ENCODE measurements at places on chromosomes 11 and 22.
A peak's percentile ranks its signal among the peaks of the same experiment; 100 is the strongest.

- DNase-seq = no peak
Measured at GRCh38 chr11:77217156-77217555, 84.3 kb downstream of the GDPD4 start.

- no peak for DNase-seq
Measured at GRCh38 chr22:50418624-50419023, 56.2 kb downstream of the SBF1 start.

DNA sequence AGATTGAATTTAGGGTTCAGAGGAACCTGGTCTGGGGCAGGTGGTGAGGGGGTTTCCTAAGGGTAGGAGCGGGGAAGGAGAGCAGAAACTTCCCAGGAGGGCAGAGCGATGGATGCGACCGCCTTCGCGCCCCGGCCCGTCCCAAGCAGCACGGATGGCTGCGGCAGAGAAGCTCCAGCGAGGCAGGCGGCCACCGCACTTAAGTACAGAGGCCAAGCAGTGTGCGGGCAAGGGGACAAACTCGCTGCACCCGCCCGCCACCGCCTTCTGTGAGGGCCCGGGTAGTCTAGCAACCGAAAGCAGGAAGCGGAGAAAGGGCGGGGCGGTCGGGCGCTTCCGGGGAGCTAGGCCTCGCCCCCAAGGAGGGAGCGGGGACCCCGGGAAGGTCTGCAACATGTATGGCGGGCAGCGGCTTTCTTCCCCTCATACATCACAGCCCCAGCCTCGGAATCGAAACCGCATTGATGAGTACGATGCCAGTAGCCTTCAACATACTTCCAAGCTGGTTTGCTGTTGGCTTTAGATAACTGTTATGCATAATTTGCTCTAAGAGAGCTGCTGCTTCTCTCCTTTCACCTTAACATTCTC, at the start of gene AGBL2:
TSS of gene AGBL2 (minus strand) at position 288 of the 588 bp plus-strand sequence. CDS start 719 bp downstream, outside the sequence.
- DNase-seq = peak; percentile 49

- no peak for DNase-seq
Measured at GRCh38 chr22:49048591-49048990, 779.1 kb downstream of the BRD1 start.

DNA sequence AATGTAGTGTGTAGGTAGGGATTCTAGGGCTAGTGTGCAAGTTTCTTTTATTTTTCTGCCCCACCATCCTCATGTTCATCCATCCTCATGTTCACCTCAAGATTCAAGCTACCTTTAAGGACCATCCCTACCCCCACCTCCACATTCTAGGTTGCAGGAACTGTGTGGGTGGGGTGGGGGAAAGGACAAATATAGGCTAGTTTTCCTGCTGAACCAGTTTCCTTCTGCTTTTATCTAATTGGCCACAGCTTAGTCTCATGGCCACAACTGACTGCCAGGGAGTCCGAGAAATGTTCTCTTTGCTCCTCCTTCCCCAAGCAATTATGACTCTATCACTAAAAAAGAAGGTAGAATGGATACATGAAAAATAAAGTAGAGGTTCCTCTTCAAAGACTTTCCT, 179.0 kb upstream of the LARGE1 start:
- DNase-seq = no peak

DNA sequence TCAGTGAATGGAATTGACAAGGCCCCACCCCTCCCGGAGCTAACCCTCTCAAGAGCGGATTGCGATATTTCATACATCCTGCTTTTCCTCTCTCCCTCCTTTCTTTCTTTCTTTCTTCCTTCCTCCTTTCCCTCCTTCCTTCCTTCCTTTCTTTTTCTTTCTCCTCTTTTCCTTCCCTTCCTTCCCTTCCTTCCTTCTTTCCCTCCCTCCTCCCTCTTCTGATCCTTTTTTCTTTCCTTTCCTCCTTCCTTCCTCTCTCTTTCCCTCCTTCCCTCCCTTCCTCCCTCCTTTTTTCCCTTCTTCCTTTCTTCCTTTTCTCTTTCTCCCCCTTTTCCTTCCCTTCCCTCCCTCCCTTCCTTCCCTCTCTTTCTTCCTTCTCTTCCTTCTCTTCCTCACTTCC, 15.0 kb upstream of the MN1 start:
- DNase-seq = no peak

DNA sequence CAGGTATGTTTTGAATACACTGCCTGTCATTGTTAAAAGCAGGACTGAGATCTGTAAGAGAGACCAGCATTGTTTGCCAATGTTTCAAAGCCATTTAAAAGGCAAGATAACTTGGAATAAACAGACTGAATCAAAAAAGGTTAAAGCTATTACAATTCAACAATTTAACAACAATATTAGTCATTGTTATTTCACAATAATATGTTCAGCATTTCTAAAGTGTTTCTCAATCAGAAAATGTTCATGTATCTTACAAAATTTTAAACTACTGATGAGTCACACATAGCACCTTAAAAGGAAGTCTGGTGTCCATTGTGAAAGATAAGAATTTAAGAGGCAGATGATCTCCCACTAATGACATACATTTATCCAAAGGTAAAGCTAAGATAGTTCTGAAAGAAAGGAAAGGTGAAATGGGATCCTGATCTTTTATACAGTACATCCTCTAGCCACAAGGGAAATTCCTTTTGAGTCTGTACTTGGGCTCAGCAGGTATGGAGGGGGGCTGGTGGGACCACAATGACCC, 79.7 kb downstream of the MAML2 start:
- DNase-seq = peak; percentile 84

DNA sequence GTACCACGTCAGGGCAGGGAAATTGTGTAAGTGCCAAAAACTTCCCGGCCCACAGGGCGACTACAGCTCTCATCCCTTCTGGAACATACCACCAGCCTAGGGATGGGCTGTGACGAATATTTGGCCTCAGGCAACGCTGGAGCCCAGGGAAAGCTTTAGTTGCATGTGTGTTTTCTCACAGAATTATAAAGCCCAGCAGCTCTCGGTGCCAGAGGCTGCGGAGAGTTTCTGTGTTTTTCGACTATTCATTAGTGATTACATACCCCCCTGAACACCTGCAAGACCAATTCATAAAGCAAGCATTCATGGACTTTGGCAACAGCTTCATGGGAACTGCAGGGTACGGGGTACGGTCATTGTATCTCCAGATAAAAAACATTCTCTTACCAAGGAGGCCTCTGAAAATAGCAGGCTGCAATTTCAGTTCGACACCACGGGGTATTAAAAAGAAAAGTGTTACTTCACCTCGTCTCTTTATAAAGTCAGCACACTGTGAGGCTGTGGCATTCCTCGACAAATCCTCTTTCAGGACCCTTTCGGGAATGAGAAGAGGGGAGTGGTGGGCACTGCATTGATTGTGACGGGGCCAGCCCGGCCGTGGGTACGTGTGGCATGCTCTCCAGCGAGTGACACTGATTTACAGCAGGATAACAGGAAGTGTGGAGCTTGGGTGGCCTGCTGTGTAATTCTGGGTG, 243.6 kb upstream of the SORL1-AS1 start:
- DNase-seq = peak; percentile 27

DNA sequence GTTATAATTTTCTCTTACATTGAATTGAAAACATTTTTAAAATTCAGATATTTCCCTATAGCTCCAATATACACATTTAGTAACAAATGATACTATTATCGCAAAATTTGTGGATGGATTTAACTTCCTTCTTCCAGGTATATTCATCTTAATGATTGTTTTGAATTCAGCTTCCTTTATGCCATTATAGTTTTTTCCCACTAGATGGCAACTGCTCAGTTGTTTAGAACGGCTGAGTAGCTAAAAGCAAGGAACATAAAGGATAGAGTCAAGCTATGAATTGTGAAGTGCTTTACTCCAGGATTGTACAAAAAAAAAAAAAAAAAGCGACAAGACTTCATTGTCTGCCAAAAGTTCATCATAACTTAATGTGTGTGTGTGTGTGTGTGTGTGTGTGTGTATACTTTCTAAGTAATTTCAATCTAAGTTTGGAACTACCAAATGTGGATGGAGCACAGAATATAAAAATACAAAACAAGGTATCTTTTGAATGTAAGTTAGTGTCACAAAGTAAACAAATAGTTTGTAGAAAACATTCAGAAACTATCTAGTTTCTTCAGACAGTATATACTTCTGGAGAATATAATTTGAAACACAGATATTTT, 846.4 kb downstream of the DLG2 start:
- DNase-seq = peak; percentile 38

DNA sequence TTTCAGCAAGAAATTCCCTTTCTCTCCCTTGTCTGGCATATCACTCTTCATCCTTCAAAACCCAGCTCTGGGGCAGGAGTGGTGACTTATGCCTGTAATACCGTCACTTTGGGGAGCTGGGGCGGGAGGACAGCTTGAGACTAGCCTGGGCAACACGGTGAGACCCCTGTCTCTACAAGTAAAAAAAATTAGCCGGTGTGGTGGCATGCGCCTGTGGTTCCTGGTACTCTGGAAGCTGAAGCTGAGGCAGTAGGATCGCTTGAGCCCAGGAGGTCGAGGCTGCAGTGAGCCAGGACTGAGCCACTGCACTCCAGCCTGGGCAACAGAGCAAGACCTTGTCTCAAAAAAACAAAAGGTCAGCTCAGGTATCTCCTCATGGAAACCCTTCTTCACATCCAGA, 1.4 kb upstream of the RCE1 start:
- no peak for DNase-seq

DNA sequence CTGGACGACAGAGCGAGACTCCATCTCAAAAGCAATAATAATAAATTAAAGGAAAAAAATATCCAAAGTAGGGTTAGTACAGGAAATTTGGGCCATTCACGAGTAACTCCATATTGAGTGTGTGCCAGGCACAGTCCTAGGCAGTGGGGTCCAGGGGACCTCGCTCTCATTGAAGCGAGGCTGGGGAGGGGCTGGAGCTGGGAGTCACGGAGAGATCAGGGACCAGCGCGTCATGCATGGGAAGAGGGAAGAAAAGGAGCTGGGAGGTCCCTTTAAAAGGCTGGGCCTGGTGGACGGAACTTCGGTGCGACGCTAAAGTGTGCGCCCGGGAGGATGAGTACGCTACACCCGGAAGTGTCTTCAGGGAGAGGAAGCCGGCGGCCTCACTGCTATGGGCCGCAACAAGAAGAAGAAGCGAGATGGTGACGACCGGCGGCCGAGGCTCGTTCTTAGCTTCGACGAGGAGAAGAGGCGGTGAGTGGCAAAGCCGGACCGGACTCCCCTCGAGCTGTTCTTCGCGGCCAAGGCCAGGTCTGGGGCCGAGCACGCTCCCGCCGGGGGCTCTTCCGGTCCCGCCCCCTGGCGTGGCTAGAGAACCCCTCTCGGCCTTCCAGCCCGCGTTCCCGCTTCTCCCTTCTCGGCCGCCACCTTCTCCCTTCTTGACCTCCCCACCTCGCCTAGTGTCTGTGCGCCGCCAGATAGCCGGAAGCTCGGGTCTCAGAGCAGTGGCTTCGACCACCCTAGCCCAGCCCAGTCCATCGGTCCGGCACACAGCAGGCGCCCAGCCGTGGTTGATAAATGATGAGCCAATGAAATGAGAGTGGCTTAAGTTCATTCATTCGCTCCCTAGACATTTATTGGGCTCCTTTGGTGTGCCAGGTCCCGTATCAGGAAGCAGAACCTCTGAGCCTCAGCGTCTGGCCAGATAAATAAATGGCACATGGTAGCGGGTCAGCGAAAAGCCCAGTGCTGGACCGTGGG, at the start of gene NOL12:
TSS of gene NOL12 (plus strand) at position 342 of the 981 bp plus-strand sequence. CDS start at position 392, 50 bp downstream.
- peak; percentile 90 for DNase-seq

- no peak for DNase-seq
Measured at GRCh38 chr22:45506816-45507360, 4.2 kb downstream of the FBLN1 start.

DNA sequence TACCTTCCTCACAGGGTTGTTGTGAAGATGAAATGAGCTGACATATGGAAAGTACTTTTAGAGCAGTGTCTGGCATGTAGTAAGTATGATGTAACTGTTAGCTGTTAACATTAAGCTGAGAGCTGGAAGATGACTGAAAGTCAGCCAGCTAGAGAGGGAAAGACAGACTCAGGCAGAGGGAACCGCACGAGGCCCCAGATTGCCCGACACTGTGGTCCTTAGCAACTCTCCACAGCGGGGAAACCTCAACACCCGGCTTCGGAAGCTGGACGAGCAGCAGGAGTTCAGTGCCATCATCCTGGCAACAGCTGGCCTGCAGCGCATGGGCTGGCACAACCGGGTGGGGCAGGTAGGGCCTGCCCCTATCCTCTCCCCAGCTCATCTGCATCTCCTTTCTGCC, 6.5 kb downstream of the HMBS start:
- DNase-seq = peak; percentile 32

DNA sequence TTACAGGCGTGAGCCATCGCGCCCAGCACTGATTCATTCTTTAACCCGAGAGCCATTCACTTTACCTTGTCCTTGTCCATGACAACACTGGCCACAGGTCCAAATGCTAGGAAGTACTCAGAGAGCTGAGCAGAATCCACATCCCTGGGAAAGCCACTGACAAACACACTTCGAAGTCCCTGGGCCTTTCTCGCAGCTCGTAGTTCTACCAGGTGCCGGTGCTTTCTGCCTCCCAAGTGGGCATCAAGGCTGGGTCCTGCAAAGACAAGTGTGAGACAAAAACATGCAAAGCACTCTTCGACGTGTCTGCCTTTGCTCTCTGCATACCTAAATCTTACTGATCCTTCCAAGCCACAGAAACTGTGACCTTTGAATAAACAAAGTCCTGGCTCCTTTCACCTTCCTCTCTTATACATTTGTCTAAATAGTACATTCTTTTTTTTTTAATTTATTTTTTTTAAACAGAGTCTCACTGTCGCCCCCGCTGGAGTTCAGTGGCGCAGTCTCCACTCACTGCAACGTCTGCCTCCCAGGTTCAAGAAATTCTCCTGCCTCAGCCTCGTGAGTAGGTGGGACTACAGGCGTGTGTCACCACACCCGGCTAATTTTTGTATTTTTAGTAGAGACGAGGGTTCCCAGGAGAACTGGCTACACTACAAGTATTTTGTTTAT, 2.2 kb downstream of the TUT1 start:
- no peak for DNase-seq

DNA sequence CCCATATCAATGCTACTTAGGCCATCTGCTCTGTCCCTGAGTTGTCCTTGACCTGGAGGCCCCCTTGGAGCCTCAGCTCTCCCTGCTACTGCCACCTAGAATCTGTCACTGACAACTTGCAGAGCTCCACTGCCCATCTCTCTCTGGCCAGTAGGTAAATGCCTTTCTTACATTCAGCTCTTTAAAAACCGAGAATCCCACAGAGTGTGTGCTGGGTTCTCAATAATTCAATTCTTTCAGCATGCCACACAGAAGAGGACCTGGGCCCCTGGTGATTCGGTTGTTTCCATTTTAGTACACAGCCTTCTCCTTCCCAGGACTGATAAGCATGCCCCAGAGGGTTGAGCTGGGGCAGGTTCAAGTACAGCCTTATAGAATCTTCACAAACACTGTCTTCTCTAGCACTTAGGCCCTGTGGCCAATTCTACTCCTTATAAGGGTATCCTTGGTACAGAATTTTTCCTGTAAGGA, 22.0 kb upstream of the IPO7 start:
- no peak for DNase-seq

DNA sequence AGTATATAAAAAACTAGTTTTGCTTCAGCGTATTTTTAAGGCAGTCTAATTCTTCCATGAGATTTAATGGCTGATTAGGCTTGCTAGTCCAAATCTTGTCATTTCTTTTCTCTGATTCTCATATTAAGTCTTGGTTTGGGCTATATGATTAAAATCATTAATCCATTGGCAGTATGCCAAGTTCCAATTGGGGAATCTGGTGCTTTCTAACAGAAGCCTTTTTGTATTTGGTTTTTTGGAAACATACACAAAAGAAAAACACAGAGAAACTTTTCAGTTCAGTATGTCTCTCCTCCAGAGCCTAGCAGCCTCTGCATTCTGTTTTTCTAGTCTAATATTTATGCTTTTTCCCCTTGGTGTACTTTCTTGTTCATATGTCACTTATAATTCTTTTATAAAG, 37.9 kb downstream of the SWAP70 start:
- DNase-seq = peak; percentile 35

- no peak for DNase-seq
Measured at GRCh38 chr11:1112351-1113191, 37.9 kb downstream of the MUC2 start.

All from fibroblast of the aortic adventitia (primary cell).